ENCODE measurements at places on chromosomes 1 and 21.

DNA sequence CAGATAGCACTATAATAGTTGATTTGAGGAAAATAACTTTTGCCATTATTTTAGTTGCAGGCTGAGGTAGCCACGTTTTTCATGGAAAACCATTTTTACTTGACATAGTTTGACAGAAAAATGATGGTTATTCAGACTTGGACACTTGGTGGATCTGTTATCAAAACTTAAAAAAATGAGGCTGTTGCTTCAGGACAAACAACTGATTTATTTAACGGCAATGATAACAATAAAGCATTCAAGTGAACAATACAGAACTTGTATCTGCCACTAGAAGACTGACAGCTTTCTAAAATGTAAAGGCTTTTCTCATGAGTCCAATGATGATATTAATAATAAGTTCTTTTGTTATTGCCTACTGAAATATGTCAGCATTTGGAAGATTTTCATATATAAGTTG lies 322.9 kb downstream of the BRINP3 start:
- DNase-seq = no peak

- no peak for DNase-seq
Measured at GRCh38 chr1:111234866-111235265, 7.4 kb downstream of the CHI3L2 start.

DNA sequence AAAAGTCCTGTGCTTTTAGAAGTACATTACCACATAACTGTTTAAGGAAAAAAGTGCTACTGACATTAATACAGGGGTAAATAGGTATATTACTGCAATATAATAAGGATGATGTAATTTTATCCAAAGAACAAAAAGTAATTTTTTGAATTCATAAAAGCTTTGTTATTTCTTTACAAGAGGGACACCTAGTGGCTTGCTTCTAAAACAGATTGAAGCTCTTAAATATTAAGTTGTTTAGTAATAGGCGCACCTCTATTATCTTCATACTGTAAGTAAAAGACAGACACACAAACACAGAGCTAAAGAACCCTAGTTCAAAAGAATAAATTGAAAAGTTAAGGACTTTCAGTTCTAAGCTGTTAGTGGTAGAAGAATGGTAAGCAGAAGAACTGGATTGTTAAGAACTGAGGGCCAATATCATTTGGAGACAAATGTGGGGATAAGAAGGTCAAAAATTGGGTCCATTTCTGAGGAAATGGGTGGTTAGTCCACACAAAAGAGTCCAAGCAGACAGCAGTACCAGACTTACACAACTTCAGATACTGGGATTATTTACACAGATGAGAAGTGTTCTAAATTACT lies 15.4 kb downstream of the ZNHIT6 start:
- no peak for DNase-seq

DNA sequence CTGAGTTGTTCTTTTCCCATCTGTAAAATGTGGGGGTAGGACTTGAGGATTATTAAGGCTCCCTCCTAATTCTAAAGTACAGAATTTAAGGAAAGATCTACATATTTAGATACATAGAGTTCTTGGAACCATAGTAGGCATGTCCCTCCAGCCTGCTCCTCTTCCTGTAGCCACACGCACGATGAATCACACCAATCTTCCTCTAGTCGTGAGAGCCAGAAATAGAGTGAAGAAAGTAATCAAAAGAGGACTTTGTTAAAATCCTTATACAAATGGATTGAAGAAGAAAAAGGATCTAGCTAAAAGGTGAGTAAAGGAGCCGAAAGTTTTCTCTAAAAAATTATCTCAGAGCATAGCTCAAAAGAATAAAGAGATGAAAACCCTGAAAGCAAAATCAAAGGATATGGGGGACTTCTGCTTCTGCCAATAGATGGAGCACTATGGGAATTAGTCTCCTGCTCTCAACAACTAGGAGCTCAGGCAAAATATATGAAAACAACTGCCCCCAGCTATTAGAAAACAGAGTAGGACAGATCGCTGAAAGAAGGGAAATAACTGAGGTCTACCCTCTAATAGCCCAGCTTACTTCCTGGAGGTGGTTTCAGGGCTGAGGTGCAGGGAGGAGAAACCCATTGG lies 8.5 kb downstream of the C1orf141 start:
- DNase-seq = no peak

GRCh38 chr1:43308635-43309404 lies 8.0 kb downstream of the TIE1 start:
- no peak for DNase-seq

DNA sequence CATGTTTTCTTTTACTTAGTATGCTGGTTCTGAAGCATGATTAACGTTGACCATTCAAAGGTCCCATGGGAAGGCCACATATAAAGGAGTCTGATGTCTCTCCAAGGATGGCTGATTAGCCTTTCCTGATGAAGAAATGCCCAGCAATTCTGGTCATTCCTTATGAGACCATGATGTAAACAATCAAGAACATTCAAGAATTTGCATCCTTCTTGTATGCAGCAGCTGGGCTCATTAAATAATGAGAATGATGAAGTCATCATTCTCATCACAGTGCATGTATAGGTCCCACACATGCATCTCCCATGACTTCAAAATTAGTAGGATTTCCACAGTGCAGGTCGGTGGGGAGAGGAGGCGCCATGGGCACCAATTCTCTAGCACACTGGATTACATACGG lies 85.4 kb downstream of the APP start:
- no peak for DNase-seq

GRCh38 chr1:61160526-61160925 lies 78.2 kb downstream of the NFIA start:
- DNase-seq = no peak

- no peak for DNase-seq
Measured at GRCh38 chr21:18289876-18290275, 45.2 kb downstream of the CHODL start.

- DNase-seq = no peak
Measured at GRCh38 chr1:99445486-99445885, 181.2 kb downstream of the PLPPR4 start.

- DNase-seq = no peak
Measured at GRCh38 chr1:5986018-5986417, 6.2 kb downstream of the NPHP4 start.

DNA sequence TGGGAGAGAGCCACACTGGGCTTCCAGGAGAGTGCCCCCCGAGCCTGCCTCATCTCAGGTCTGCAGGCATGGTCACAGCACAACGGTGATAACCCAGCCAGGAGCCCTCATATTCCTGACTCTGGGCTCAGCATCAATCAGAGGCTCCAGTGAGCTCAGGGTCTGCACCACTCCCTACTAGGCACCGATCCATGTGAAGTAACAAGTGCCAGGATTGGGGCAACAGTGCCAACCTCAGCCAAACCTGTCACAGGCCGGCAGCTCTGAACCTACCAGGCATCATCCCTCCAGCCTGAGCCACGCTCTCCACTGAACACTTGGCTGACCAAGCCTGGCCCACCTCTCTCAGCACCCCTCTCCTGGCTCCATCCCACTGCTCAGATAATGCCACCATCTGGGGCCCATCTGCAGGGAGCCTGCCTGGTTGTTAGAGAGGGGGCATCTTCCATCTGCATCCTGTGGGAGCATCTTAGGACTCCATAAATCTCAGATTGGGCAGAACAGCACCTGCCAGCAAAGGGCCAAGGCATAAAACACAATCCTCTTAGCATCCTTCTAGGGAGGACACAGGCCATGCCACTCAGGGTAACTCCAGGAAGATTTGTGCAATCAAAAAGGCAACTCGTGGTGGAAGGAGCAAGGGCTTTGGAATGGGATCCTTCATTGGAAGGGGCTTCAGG lies 213.7 kb upstream of the CSF3R start:
- DNase-seq = no peak

DNA sequence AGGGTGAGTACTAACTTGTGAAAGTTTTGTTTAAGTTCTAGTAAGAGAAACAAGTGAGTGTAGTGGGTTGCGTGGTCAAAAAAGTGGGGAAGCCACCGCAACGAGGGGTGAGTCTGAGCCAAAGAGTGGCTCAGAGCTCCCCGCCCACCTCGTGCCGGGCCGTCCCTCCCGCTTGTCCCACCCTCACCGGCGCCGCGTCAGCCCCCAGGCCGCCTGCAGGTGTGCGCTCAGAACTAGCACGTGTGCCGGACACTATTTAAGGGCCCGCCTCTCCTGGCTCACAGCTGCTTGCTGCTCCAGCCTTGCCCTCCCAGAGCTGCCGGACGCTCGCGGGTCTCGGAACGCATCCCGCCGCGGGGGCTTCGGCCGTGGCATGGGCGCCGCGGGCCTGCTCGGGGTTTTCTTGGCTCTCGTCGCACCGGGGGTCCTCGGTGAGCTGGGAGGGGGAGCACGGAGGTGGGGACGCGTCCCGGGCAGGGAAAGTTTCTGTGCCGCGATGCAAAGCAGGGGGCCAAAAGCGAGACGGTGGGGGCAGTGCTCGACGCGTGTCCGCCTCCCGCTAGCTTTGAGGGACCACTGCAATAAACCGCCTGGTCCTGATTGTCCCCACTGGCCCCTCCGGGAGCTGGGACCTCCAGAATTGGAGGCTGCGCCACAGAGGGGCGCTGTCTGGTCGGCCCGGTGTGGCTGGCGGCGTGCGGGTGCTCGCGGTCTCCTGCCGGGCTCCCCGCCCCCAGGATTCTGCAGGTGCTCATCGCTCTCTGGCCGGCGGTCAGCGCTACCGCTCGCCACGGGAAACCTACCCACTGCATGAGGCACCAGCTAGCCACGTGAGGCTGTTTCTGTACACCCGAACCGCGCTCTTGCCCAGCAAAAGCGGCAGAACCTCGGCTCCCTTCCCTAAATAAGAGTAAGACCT lies at the start of gene CR2:
Gene CR2 (plus strand): TSS at position 283 of the 919 bp plus-strand sequence. CDS start 91 bp downstream, at position 374.
- DNase-seq = peak; percentile 45

- no peak for DNase-seq
Measured at GRCh38 chr21:43307677-43308070, 119.3 kb downstream of the SIK1 start.

- DNase-seq = no peak
Measured at GRCh38 chr1:209344156-209344555, 239.4 kb upstream of the CAMK1G start.

DNA sequence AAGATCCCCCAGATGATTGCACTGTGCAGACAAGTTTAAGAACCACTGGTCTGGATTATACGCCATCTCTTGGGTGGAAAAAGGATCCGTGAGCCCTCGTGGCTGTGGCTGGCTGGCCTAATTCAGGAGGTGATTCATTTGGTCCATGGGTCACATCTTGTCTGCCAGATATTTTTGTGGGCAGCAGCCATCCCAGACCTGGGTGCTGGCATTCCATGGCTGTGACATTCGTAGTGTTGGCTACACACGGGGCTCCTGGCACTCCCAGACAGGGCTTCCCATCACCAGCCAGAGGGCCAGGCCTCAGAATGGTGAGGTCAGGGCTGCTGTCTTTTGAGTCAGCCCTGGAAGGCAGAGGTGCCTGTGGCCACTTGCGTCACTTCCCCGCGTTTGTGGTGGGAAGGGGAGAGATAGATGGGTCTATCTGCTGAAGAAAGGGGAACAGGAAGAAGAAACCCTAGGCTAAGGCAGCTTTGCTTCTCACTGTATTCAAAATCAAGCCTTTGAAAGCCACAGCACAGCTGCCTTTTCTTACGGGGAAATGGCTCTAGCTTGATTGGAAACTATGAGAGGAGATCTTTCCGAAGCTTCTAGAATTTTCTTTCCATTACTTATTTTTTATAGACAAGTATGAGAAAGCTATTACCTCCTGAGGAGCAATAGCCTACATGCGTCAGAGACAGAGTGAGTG lies 32.4 kb downstream of the EIF2D start:
- peak; percentile 77 for DNase-seq

DNA sequence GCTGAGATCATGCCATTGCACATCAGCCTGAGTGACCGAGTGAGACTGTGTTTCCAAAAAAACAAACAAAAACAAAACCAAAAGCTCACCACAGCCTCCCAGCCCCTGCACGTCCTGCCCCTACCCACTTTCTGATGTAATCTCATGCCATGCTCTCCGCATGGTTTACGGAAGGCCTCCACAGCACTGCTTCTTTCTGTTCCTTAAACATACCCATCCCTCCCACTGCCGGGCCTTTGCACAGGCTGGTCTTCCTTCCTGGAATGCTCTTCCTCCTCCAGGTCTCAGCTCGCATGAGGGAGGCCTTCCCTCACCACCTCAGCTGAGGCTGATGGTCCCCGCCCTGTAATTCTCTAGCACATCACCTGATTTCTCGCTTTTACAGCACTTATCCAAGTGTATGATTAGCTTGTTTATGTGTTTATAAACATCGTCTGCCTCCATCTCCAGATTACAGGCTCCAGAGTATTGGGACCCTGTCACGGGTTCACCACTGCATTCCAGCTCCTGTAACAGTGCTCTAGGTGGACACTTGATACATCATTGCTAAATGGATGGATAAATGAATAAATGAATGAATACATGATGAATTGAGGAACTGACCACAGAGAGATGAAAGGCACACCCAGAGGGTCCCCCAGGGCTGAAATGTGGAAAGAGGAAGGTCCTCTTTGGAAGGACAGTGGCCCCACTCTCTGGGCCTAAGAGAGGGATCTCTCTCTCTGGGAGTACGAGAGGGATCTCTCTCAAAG lies 22.1 kb downstream of the TCEA3 start:
- DNase-seq = no peak

- no peak for DNase-seq
Measured at GRCh38 chr1:244727871-244728474, 75.0 kb downstream of the DESI2 start.

DNA sequence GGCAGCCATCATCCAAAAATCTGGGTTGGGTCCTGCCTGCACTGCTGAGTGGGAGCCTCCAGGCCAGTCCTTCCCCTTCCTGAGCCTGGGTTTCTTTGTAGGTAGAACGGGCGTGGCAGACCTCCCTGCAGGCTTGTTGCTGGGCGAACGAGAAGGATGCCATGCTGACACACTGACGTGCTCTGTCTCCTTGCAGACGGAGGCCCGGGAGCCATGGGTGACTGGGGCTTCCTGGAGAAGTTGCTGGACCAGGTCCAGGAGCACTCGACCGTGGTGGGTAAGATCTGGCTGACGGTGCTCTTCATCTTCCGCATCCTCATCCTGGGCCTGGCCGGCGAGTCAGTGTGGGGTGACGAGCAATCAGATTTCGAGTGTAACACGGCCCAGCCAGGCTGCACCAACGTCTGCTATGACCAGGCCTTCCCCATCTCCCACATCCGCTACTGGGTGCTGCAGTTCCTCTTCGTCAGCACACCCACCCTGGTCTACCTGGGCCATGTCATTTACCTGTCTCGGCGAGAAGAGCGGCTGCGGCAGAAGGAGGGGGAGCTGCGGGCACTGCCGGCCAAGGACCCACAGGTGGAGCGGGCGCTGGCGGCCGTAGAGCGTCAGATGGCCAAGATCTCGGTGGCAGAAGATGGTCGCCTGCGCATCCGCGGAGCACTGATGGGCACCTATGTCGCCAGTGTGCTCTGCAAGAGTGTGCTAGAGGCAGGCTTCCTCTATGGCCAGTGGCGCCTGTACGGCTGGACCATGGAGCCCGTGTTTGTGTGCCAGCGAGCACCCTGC lies 1.4 kb downstream of the GJA4 start:
- no peak for DNase-seq

DNA sequence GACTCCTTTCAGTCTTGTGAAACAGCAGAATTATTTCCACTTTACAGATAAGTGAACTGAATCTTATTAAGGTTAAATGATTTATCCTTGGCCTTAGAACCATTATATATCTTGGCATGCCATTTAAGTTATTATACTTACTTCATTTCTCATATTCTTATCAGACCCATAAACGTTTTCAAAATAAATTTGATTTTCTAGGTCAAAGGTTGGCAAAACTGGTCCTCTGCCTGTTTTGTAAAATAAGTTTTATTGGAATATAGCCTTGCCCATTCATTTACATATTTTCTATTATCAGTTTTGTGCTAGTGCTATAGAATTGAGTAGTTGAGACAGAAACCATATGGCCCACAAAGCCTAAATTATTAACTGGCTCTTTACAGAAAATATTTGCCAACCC lies 32.9 kb upstream of the SNRPE start:
- DNase-seq = no peak

GRCh38 chr21:42230636-42231035 lies 11.7 kb downstream of the ABCG1 start:
- no peak for DNase-seq

- DNase-seq = no peak
Measured at GRCh38 chr21:28959367-28960099, 33.1 kb downstream of the LTN1 start.

Measured in activated CD4-positive, alpha-beta T cell treated with anti-CD3 and anti-CD28 coated beads for 24 hours (primary cell).